ENCODE measurements at places on chromosomes 12 and 14.
A peak's percentile ranks its signal among the peaks of the same experiment; 100 is the strongest.

DNA sequence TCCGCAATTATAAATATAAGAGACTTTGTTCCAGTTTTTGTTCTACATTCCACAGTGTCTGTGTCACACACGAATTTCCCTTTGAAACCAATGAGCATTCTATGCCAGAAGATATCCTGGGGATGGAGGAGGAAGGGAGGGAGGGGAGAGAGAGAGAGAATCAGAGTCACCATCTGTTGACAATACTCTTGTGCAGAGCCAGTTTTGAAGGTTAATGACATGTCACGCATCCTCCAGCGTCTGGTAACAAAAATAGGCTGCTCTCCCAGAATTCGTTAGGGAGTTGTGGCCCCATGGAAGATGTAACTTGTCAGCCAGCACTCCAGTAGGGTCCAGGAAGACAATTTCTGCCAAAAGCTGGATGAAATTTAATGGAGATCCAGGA, 213.5 kb upstream of the KRR1 start:
- no peak for DNase-seq

- DNase-seq = no peak
Observed at GRCh38 chr12:110093631-110094311, 30.4 kb upstream of the IFT81 start.

- no peak for DNase-seq
Observed at GRCh38 chr12:47771304-47771703, 1.7 kb upstream of the SLC48A1 start.

DNA sequence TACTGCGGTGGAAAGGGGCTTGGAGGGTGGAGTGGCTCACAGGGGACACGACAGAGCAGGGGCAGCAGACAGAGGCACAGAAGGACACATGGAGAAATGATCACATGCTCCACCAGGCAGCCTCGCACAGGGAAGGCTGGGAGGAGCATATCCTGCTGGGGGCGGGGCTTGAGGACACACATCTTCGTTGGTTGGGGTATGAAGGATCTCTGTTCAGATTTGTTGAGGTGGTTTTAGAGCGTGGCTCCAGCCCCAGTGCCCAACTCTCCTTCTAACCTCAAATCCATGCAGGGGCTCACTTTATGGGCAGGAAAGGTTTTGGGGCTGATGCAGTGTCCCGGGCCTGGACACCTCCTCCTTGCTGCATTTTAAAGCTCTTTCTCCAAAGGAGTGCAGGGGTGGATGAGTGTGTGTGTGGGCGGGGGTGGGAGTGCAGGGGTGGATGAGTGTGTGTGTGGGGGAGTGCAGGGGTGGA, 733 bp upstream of the P3H3 start:
- peak; percentile 95 for DNase-seq

GRCh38 chr12:68792952-68793351, 15.0 kb upstream of the MDM2 start:
- no peak for DNase-seq

DNA sequence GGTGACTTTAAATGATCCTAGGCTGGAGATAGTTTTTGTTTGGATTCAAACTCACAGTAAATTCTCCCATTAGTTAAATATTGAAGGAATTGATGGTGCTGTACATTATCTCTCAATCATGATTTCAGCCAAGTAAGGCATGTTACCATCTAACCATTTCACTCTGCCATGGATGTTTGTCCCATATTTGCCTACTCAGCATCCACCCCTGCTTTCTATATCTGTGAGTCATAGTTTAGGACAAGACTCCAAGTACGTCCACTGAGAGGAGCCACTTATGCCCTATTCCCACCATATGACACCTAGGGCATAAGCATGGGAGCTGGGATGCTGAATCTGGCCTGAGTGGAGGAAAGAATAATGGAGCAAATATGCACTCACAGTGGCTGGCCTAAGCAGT, 155.2 kb downstream of the RPL10L start:
- no peak for DNase-seq

DNA sequence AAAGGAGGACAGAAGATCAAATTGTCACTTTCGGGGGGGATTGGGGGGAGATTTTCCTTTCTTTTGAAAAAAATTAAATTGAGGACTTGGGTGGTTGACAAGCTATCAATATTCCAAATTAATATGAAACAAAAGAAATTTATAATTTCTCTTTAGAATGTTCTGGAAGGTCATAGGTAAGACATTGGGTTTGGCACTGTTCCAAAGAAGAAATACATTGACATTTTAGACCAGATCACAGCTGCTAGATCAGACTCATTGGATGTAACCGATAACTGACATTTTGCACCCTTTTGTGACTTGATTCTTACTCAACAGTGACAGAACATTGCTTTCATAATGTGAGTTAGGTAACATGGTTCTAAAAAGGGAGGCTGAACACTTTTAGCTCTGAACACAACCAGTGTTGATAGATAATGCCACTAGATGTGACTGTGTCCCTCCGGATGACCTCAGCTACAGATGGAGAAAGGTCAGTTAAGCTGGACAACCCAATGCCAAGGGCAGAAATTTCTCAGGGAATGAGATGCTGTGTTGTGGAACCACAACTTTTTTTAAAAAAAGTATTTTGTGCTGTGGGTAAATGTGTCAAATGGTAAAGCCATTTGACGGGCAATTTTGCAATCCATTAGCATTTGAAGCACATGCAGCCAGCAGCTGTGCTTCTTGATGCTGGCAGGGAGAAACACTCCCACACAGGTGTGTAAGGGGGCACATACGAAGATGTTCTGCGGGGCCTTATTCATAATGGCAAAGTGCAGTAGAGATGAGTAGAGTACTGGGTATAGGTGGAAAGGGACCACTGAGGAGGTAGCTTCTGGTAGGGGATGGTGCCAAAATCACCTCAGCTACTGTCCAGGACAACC, 62.9 kb downstream of the RFX4 start:
- no peak for DNase-seq

- no peak for DNase-seq
Observed at GRCh38 chr12:560691-561390, 101.1 kb downstream of the B4GALNT3 start.

DNA sequence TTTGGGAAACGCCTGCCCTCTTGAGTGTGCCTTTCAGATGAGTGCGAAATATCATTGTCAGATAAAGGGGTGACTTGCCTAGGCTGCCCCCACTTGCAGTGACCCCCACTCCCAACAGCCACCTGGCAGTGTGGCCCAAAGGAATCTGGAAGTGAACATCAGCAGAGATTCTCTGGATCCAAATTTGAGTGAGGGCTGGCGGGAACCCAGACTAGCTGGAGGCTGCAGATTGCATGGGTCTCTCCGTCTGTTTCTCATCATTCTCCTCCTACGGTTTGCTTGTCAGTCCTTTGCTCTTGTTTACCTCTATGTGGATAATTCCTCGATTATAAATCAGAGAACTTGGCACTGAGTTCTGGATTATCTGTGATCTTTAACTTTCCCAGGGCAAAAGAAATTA, 280.8 kb downstream of the ZFP36L1 start:
- DNase-seq = peak; percentile 72

DNA sequence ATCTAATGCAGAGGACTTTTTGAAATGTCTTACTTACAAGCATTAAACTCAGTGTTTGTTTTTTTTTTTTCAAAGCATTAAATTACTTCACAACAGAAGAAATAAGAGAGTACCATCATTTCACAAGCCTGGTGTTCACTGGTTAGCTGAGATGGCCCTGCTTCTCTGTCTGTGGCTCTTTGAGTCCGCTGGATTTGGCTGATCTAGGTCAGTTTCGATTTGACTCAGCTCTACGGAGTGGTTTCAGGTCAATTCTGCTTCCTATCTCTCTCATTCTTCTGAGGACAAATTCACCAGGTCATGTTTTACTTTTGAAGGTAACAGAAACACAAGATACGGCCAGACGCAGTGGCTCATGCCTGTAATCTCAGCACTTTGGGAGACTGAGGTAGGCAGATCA, 1066.1 kb downstream of the FLRT2 start:
- DNase-seq = no peak

DNA sequence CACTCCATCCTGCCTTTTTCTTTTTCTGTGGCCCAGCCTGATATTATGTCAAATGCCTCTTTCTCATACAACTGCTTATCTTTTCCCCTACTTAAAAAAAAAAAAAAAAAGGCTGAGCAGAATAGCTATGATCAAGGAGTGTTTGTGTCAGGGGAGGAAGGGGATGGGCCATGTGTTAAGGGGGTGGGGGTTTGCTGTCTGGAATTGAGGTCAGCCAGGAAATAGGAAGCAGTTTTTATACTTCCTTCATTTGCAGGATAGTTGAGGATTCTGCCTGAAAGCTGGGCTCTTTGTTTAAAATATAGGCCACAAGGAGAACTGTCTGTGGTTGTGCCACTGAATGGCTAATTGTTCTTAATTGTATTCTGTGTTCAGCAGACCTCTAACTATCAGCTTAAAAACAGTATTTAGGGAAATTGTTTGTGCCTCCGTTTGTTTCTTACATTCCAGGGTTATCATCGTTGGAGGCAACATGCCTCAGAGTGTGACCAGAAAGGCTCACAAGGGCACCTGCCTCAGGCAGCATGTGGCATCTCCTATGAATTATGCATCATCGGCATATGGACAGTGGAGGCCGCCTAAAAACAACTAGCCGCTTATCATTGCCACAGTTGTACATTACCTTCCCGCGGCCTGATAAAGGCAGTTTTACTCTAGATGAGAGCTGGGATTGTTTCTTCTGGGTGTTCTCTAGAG, 96.0 kb downstream of the SRGAP1 start:
- no peak for DNase-seq

All from vagina (tissue), 2 donors.